ENCODE measurements at places on chromosomes 12 and 14.

- no peak for DNase-seq
Measured at GRCh38 chr14:39016733-39017095, 86.3 kb downstream of the SEC23A start.

- no peak for DNase-seq
Measured at GRCh38 chr12:92726850-92727249, 24.1 kb downstream of the PLEKHG7 start.

DNA sequence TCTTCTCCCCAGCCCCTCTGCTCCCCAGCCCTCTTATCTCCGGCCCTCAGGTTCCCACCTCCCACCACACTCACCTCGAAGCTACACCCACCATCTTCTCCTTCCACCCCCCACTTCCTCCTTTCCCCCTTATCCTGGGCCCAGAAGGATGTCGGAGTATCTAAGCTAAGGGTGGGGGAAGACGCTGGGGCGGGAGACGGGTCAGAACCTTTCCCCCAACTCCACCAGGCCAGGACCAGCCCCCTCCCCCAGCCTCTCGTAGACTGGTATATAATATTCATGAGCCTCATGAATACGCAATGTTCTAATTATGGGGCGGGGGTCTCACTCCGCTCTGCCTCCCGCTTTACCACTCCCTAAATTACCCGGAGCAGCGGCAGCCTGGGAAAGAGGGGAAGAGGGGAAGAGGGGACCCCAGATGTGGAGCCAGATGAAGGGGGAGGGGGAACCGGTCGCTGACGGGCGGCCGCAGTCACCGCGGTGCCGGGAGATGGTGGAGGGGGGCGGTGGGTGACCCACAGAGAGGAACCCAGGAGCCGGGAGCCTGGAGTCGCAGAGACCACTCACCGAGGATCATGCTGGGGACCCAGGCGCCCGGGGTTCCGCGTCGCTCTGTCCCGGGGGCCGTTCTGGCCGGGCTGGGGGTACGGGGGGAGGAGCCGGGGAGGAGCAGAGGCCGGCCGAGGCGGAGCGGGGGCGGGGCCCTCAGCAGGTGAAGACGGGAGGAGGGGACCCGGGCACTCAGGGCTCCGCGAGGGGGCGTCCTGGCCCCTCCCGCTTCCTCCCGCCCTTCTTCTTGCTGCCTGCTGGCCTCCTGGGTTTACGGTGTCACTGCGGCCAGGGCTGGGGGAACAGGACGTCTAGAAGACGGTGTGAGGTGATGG lies 6.4 kb upstream of the ZNF385A start:
- DNase-seq = no peak

DNA sequence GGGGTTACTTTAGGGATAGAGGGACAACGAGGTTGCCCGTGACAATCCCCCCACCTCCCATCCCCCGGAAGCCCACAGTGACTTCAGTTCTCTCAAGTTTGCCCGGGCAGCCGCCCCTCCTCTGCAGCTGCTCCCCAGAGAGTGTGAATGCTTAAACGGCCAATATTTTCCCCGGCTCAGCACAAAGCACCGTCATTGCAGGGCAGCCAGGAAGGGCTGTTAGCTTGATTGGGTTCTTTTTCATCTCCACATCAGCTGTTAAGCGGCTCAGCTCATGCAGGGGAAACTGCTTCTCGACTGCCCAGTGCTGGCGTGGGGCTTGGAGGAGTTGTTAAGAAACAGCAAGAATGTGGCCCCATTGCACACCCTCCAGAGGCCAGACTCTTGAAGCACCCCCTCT lies 120.5 kb upstream of the NCOR2 start:
- peak; percentile 63 for DNase-seq

DNA sequence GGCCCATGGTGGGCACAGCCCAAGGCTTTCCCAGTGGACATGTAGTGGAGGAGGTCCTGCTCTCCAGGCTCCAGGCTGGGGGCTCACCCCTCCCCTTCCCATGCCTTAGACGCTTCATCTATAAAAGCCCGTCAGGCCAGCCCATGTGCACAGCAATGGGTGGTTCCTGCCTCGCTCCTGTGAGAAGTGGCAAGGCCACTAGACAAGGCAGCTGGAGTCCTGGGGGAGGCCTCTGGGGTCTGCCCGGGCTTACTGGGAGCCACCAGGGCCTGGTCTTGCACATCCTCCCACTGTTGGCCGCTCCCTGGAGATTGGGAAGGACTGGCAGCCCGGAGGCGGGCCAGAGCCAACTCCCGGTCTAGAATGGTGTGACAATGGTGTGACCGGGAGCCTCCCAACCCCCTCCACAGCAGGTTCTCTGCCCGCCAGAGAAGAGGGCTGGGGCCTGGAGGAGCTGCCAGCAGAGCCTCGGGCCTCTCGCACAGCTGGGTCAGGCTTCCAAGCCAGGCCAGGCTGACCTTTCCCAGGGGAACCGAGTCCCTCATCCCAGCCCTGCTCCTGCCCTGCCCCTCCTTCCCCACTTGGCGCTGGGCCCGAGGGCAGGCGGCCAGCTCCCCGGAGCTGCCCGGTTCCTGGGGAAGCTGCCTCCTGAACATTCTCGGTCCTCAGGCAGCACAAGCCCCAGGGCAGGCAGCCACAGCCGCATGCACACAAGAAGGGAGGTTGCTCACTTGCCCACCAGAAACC lies 97.9 kb downstream of the RFLNA start:
- peak; percentile 89 for DNase-seq

DNA sequence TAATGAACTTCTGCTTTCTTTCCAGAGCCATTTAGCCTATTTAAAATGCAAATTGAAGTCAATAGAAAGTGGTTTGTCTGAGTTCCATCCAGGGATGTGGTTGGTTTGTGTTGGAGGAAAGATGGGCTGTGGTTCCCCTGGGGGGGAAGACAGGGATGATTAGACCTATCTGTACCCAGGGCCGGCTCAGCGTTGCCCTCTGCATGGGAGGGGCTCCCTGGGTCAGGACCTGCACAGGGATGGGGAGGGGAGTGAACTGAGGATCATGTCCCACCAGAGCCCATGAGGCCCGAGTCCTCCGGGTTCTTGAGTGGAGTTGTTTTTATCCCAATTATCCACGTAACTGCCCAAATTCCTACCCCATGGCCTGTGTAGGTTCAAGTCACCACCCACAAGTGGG lies 76.9 kb upstream of the SFSWAP start:
- no peak for DNase-seq

DNA sequence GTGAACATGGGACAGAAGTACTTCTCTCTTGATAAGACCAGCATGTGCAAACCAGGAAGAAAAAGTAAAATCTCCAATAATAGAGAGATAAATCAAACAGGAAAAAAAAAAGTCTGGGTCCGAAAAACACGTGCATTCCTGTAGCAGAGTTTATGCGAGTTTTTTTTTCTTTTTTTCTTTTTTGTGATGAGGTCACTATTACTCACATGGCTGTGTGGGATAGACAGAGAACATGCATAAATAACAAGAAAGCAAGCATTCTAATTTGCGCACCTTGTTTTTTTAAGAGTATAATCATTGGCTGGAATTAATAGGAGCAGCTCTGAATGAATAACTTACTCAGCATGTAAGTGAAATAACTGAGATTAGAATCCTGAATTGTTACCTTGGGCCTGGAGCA lies 91.9 kb upstream of the CPM start:
- no peak for DNase-seq

- no peak for DNase-seq
Measured at GRCh38 chr12:53677016-53677799, 1.3 kb upstream of the ATP5MC2 start.

DNA sequence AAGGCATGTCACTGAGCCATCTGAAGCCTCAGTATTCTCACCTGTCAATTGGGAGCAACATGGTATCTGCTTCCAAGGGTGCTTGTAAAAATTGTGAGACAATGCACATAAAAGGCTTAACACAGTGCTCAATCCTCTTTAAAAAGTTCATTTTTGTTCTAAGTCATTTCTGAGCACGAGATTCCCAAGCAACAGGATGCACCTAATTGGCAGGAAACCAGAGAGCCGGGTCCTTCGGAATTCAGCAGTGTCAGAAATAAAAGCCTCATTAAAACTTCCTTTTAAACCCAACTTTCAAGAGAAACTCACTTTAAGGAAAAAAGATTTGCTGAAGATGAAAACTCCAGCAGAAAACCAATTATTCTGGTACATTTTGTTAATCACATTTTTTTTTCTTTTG lies 112.4 kb upstream of the NOS1 start:
- DNase-seq = no peak

DNA sequence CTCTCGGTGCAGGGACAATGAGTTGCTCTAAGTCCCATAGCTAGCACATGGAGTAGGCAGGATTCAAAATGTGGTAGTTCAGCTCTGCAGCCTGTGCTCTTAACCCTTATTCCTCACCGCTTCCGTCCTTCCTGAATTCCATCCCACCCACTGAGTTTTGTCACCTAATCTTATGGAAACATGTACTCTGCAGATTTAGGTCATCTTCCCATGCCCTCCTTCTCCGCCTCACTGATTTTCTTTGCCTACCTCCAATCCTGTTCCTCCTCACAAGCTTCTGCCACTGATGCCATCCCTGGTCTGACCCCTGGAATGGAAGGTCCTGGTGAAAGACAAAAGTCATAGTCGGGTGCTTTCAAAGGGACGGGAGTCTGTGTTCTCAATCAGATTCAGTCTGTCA lies 46.5 kb upstream of the ABCC9 start:
- DNase-seq = no peak
